ENCODE measurements at places on chromosomes 2 and 18.

DNA sequence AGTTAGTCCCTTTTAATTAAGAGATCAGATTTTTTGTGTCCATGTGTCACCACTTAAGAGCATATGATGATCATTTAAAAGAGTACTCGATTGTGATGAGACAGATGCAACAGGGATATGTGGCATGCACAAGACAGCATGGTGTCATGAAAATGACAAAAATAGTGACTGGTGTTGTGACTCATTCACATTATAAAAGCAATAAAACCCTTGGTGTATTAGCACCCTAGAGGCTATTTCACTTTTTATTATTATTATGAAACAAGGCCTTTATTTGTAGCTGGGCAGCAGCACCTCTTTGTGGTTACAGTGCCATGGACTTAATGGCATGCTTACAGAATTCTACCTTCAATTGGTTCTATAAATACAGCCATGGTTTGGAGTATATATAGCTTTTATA, 1296.0 kb upstream of the ZEB2 start:
- no peak for DNase-seq

DNA sequence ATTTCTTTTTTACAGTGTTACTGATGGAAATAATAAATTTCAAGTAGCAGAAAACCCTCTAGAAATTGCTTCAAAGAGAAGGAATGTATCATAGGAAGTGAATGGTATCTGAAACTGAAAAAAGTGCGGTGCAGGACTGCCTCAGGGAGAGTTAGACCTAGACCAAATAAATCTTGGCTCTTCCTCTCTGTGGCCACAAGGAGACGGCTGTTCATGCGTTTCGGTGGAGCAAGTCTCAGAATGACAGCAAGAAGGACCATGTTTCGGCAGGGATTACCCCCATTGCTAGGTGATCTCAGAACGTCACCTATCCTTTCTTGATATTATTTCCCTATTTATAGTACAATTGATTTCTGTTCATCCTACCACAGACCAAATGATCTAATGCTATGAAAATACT, 522.3 kb downstream of the SOX11 start:
- DNase-seq, result no peak

GRCh38 chr2:41736105-41736567, 311.7 kb upstream of the PKDCC start:
- DNase-seq, result no peak

GRCh38 chr2:3278521-3279218, 98.9 kb downstream of the EIPR1 start:
- DNase-seq, result no peak

DNA sequence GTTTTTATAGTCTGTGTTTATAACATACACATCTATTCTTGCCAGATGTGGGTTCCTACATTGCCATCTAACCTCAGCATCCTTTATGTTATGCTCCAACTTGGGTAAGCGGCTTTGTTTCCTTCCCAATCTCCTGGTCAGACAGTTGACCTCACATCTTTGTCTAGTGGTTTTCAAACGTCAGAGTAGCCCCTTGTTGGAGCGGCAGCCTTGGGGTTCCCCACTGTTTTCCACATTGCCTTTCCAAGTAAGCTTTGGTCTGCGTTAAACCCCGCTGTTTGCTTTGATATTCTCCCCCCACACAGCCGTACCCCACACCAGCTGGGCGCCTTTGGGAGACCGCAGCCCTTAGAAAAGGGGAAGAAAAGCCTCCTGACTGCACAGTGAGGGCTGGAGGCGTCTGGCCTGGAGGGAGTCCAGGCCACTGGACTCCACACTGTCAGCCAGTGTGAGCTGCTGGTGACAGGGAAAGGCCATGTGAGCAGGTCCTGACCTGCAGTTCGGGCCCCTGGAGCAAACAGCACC, 83.3 kb downstream of the MALT1 start:
- DNase-seq, result no peak

- no peak for DNase-seq
Observed at GRCh38 chr2:177038787-177039484, 173.7 kb upstream of the HNRNPA3 start.

DNA sequence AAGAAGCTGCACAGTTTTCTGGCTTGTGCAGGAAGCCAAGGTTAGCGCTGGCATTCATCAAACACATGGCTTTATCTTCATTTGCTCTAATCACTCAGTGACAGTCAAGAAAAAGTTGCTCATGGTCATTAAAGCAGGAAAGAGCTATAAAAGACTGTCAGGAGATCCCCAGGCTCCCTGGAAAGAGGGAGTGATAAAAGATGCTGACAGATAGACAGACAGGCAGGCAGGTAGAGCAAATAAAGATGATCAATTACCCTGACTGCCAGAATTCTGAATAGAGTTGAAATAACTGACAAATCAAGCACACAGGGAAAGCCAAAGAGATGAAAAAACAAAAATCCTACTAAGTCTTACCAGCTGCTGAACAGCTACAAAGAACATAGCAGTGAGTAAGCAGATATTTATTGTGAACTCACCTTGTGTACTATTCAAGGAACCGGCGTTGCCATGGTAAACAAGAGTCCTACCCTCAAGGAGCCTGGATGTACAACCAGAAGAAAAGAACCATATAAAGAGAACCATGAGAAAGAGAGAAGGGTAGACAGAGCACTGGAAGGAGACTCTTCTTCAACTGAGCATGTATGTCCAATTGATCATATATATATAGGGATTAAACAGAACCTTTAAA, 68.0 kb downstream of the RNF152 start:
- no peak for DNase-seq

GRCh38 chr18:76967721-76968472, 145.5 kb downstream of the ZNF236 start:
- no peak for DNase-seq

DNA sequence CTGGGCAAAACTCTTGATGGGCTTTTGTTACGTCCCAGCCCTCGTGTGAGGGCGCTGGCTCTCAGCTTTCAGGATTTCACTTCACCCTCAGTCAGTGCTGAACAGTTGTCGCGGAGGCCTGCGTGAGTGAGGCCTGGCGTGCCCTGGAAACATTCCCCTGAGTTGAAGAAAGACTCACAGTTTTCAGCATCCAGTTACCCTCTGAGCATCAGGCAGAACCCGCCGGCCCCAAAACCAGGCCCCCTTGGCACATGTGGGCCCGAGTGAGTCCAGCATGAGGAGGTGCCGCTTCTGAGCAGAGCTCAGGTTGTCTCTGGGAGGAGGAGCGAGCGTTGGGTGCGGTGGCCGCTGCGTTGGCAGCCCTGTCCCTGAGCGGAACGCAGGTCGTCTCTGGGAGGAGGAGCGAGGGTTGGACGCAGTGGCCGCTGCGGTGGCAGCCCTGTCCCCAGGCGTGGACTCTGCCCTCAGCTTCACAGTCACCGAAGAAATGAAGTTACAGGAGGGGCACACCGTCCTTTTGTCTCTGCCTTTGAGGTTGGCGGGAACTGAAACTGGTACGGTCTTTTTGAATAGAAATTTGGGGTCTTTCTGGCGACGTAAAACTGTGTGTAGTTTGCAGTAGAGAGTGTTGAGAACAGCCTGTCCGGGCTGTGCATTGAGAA, at the start of gene NEU4:
Gene NEU4, plus strand, starts transcription at position 473 of the 662 bp plus-strand sequence. CDS start 5,292 bp downstream, outside the sequence.
- DNase-seq, result no peak

DNA sequence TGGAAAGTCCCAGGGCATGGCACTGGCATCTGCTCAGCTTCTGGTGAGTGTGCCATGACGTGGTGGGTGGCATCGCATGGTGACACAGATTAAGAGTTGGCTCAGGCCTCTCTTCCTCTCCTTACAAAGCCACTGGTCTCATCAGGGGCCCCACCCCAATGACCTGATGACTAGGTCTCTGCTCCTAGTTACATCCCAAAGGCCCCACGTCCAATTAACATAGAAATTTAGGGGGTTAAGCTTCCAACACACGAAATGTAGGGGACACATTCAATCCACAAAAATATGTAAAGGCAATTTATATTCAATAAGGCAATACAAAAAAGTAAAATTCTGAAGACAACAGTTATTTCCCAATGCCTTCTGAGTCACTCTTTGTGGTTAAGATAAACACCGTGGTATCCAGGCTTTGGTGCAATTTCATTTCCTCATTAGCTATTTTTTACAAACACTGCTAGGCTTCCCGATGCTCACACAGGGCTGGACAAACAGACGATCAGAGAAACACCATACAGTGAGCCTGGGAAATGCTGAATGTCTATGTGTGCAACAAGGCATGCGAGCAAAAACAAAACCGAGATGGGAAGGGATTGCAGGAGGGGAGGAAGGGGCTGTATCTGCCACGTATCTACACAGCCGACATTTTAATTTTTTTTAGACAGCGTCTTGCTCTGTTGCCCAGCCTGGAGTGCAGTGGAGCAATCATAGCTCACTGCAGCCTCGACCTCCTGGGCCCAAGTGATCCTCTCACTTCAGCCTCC, 67.2 kb downstream of the MBP start:
- no peak for DNase-seq

DNA sequence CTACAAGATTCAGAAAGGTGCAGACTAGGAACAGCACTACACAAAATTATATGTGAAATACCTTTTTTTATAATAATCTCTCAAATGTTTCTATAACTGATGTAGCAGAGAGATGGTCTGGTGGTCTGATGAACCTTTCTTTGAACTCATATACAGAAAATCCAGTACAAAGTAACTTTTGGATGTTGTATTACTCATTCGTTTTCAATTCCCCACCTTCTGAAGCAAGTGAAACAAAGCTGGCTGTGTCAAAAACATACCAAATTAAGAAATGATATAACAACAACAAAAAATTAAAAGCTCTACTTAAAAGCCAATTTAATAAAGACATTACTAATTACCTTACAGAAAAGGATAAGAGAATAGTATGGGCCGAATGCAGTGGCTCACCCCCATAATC, 38.7 kb downstream of the MEMO1 start:
- DNase-seq, result no peak

DNA sequence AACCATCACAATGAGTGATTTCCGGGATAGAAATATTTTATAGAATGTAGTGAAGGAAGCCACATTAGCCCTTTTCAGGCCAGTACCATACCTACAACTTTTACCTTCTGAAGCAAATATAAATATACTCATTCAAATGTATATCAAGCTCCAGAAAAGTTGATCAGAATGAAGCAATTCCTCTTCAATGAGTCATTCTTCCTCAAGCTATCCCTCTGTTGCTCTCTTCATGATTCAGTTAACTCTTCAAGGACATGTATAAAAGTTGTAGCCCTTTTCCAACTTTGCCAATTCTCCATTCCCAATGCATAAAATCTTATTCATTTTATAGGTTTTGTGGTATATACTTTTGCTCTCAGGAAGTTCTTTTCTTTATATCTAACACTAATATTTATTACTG, 242.1 kb upstream of the RGPD4 start:
- no peak for DNase-seq

DNA sequence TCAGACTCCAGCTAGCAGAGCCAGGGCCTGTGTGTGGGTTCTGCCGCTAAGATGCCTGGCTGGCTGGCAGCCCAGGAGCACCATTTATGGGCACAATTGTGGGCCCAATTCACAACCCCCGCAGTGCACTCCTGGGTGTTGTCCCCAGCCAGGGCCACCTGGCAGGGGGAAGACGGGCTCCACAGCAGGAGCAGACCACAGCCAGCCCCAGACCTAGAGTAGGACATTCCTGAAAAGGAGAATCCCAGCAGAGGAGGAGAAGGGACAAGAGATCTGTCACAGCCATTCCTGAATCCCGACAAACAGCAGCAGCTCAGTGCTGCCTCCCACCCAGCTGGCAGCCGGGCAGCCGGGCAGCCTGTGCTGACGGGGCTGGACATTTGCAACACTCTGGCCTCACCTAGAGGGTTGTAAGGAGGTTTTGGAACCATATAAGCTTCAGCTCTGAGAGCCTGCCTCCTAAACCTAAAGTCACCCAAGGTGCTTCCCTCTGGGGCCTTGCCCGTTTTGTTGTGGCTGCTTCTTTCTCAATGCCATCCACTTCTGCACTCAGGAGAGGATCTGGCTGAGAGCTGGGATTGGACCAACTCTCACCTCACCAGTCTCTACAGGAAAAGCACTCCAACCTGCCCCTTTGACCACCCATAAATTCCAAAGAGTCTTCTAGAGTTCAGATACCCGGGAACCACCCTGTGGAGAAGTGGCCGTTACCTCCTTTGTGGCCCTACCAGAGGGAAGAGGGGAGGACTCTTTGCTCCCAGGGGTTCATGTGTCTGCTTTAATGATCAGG, 4.1 kb upstream of the TMEM177 start:
- no peak for DNase-seq

DNA sequence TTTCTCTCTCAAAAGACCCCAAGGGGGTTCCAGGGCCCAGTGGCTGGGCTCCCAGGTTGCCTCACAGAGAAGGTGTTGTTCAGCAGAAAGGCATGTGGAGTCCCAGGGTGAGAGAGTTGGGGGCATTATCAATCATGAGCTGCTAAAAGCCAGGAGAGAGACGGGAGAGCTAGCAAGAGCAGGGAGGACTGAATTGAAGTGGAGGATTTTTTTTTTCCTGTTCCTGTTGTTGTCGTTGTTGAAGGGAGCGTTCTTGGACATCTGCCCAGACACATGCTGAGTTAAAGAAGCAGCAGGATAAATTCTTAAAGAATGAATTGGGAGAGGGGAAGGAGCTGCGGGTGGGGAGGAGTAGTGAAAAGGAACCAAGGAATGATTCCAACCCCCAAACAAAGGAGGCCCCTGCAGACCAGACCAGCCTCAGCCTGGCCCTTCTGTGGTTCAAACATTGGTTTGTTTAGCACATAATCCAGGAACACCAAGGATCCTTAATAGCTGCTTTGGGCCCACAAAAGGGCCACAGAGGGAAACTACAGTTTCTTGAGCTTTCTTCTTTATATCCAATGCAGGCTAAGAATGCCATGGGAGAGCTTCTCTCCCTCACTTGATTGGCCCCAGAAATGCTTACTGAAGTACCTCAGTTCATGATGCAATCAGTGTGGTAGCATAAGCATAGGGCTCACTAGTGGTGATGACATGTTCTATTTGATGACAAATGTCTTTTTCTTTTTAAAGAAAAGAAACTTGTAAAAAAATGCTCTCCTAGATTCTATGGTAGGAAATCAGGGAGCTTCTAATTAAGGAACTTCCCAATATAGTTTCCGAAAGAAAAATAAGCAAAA, 146.0 kb downstream of the SETBP1 start:
- peak; percentile 79 for DNase-seq

GRCh38 chr18:31877900-31878299, 65.0 kb downstream of the TRAPPC8 start:
- DNase-seq, result no peak

- DNase-seq, result peak; percentile 59
Observed at GRCh38 chr2:23385748-23386338, 864 bp downstream of the KLHL29 start.

DNA sequence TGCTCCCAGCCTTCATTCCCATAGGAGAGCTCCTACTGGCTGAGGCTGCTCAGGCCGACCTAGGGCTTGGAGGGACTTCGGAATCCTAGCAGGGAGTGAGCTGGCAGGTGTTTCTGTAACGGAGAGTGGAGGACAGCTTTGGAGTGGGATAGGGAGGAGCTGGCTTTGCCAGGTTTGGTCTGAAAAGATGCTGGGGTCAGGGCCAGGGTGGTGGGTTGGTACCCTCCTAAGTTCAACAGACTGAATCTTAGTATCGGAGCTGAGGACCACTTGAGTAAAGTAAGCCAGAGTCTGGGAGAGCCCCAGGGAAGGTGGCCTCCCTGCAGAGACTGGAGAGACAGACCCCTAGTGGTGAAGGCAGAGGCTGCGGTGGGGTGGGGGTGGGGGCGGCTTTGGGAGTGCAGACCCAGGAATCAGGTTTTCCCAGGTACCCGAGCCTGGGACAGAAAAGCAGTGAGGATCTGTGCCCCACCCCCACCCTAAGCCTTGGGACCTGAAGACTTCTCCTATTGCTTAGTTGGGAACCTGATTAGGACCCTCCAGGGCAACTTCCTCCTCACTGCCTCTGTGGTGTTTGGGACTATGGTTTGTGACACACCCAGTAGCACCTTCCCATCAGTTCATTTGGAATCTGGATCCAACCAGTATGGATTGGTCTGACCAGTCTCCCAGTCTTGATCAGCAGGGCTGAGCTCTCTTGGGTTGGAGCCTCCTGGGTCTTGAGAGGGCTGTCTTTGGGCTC, 3.0 kb downstream of the CNNM4 start:
- peak; percentile 37 for DNase-seq

GRCh38 chr2:144325086-144325485, 194.8 kb downstream of the ZEB2 start:
- no peak for DNase-seq
